AG10803 (cell line): ENCODE measurements at places on chromosomes 13 and 19.

GRCh38 chr19:3771906-3772455, at the start of gene RAX2:
Gene RAX2 (minus strand): TSS chr19:3772228. CDS start chr19:3771742, 486 bp downstream.
- DNase-seq, result no peak

- no peak for DNase-seq
Observed at GRCh38 chr19:35207391-35207871, 21.1 kb downstream of the FAM187B start.

- peak; percentile 31 for DNase-seq
Observed at GRCh38 chr13:67736646-67737420, 506.7 kb upstream of the PCDH9 start.

DNA sequence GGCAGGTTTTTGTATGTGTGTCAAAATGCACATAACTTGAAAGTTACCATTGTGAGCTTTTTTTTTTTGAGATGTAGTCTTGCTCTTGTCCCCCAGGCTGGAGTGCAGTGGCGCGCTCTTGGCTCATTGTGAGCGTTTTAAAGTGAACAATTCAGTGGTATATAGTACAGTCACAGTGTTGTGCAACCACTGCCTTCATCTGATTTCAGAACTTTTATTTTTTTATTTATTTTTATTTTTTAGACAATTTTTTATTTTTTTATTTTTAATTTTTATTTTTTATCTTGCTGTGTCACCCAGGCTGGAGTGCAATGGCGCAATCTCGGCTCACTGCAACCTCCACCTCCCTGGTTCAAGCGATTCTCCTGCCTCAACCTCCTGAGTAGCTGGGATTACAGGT, 15.0 kb downstream of the SLC25A42 start:
- DNase-seq, result no peak

DNA sequence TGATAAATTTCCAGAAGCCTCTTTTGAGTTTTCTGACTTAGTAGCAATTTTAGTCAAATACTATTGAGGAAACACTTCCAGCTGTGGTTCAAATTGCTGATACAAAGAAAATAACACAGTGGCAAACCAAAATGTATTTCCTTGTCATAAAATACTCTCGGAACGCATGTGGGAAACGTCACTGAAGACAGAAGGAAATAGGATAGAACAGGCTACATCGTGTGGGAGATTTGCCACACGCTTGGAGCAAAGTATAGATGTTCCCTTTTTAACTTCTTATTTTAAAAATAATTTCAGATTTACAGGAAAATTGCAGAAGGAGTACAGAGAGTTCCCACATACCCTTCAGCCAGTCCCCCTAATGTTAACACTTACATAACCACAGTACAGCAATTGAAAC, 88.8 kb downstream of the ING1 start:
- no peak for DNase-seq

GRCh38 chr19:16406356-16406755, 65.4 kb downstream of the EPS15L1 start:
- DNase-seq, result no peak

DNA sequence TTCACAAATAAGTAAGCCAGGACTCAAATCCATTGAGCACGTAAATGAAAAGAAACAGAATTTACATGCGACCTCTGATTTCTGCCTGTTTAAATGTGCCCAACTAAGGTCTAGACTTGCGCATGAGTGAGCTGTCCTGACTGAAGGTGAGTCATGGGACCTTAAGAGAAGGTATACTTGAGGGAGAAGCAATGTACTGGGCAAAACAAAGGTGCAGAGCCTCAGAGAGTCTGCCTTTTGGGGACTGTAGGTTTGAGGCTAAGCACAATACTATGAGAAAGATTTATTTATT, 45.8 kb downstream of the UFM1 start:
- no peak for DNase-seq

- DNase-seq, result peak; percentile 77
Observed at GRCh38 chr19:13784731-13785452, 10.4 kb upstream of the ZSWIM4 start.

DNA sequence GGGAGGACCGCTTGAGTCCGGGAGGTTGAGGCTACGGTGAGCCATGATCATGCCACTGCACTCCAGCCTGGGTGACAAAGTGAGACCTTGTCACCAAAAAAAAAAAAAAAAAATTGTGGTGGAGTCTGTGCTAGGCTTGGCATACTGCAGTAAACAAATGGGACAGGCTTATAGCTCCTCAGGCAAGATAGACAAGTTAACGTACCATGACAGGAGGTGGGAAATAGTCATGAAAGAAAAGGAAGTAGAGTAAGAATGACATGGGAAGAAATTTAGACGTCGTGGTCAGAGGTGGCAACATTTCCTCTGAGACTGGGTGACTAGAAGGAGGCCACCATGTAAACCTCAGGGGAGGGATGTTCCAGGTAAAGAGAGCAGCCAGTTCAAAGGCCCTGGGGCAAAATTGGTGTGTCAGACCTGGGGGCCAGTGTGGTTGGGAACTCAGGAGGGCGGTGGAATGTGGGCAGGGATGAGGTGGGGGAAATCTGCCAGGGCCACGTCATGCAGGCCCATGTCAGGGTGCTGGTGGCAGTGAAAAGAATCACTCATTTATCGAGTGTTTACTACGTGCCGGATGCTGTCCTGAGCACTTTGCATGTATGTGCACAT, 5.6 kb downstream of the SNRPA start:
- no peak for DNase-seq

DNA sequence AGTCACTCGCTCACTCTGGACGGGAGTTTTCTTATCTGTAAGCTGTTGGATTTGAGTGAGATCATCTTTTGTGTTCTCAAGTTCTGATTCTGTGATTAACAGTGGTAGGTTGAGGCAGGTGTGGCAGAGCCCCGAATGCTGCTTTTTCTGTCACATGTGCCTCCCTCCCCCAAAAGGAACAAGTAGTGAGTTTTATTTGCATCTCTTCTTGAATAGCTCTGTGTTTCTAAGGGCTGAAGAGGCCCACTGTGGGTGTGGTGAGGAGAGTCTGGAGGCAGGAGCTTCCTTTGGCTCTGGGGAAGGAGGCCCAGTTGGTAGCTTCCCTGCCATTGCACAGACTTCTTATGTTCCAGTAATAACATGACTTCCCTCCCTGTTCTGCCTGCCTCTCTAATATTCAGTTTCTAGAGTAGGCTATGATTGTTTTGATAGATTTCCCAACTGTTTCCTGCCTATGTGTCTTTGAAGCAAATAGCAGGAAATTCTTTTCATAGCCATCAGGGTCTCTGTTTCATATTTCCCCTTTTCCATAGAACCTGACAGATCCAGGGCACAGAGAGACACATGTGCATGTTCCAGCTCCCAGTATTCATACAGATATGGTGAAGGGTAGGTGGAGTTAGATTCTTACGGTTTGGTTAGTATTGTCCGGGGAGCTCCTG, 23.9 kb upstream of the CXCL17 start:
- DNase-seq, result no peak

- no peak for DNase-seq
Observed at GRCh38 chr13:113546571-113547237, 37.8 kb upstream of the TFDP1 start.

- no peak for DNase-seq
Observed at GRCh38 chr19:49469828-49470614, 4.0 kb upstream of the FLT3LG start.

- no peak for DNase-seq
Observed at GRCh38 chr13:112702341-112702985, 12.6 kb downstream of the ATP11A start.

- DNase-seq, result no peak
Observed at GRCh38 chr13:46982856-46983582, 86.2 kb upstream of the HTR2A start.

- peak; percentile 18 for DNase-seq
Observed at GRCh38 chr19:40717880-40718773, 1.2 kb downstream of the ITPKC start.

DNA sequence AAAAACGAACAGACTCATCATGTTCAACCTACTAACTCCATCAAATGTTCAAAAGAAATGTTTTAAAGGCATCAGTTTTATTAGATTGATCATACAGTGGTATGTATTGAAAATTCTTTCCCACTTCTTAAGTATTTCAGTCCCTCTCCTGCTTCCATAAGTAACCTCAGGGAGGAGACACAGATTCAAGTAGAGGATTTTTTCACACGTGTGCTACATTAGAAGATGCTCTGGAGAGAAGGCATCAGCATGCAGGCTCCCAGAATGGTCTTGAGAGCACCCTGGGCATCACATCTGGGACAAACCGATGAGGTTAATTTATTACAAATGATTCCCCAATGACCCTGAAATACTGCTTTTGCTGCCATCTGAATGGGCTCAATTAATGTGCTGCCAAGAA, 3.6 kb downstream of the GPR12 start:
- DNase-seq, result no peak

- DNase-seq, result no peak
Observed at GRCh38 chr13:112733661-112734379, 44.0 kb downstream of the ATP11A start.

DNA sequence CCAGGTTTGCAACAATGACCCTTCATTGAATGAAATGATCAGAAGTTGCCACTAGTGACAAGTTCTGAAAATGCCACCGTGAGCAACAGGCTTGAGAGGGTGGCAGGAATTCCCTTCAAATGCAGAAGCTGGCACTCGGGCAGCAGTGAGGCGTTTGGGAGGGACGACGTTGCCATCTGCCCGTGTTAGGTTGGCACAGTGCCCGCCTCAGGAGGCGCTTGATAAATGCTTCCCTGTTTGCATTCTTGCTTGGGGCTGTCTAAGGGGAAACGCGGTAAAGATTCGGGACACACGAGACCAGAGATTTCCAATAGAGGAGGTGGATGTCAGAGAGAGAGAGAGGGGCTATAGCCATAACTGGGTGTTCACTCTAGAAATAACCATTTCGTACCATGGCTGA, 101.9 kb downstream of the TEX29 start:
- DNase-seq, result no peak

GRCh38 chr13:59982631-59983382, 180.9 kb downstream of the DIAPH3 start:
- no peak for DNase-seq

DNA sequence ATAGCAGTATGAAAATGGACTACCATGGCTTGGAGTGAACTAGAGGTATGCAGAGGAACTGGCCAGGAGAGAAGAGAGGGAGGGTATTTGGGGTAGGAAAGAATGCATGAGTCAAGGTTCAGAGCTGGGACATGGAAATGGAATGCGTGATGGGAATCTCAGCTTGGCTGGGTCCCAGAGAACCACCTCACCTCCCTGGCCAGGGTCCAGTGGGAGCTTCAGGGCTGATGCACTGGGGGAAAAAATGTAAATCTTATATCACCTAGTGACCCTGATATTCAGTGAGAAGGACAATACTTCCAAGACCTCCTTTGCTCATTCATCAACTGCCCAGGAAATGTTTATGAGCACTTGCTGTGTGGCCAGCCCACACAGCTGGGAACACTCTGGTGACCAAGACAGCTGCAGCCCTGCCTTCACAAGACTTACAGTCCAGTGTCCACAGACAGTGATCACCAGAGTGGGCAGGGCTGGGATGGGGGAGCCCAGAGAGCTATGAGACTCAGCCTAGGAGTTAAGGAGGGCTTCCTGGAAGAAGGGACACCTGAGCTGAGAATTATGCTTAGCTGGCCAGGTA, 12.8 kb downstream of the IGSF23 start:
- DNase-seq, result peak; percentile 98

- DNase-seq, result peak; percentile 34
Observed at GRCh38 chr19:632579-633067, 714 bp downstream of the POLRMT start.

GRCh38 chr13:49020940-49021553, 45.3 kb downstream of the FNDC3A start:
- DNase-seq, result peak; percentile 2

GRCh38 chr13:98409281-98409680, 167.6 kb downstream of the STK24 start:
- no peak for DNase-seq

- DNase-seq, result peak; percentile 2
Observed at GRCh38 chr13:90673746-90674145, 673.7 kb upstream of the MIR17HG start.

GRCh38 chr19:5557691-5558090, 10.1 kb downstream of the TINCR start:
- DNase-seq, result no peak

DNA sequence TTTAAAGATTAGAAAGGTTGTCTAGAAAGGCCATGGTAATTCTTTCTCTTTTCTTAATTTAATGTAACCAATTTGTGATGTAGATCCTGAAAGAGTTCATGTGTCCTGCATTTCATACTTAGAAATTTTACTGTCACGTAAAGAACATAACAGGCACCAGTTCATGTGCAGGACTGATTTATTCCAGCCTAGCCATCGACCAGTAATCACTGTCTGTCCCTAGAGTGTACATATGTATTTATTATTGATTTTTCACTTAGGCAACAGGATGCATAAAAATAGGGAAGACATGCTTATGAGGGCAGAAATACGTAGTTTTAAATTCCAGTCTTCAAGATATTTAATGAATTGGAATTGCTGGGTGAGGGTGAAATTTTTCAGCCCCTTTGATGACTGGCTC, 37.6 kb downstream of the TDRD12 start:
- DNase-seq, result no peak

DNA sequence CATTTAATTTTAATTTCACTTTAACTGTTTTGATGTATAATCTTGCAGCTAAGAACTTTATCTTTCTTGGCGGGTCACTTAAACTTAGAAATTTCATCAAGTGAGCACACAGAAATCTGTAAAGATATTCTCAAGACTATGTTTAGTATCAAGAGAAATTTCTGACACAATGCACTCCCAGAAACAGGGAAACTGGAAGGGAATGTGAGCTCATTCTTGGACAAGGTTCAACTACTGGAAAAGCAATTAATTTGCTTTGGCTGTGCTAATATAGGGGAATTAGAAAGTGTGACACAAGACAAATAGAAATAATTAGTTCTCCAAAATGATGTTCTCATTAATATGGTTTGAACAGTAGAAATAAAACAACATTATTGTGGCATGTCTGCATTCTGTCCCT, 402.3 kb downstream of the DACH1 start:
- DNase-seq, result no peak

DNA sequence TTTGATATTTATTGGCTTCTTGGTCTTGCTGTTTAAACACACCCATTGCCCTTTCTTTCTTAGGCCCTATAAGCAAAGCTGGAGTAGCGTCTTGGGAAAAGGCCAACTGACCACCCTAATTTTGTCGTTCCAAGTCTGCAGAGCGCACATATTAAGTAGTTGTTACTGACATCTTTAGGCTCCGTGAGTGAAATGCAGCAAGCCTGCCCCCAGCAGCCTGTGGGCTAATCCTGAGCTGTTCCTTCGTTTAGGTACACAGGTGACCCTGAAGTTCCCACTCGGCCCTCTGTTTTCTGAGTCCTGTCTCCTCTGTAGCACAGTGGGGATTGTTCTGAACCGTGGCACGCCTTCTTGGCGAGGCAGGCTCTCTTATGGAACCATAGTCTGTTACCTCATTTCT, 170.5 kb downstream of the STK24 start:
- no peak for DNase-seq
